Stimulated activated CD4-positive, alpha-beta T cell treated with anti-CD3 and anti-CD28 coated beads, Interleukin-4, amount 100 ng/mL, for 1 hour (primary cell): ENCODE measurements at places on chromosomes 3 and 15.

DNA sequence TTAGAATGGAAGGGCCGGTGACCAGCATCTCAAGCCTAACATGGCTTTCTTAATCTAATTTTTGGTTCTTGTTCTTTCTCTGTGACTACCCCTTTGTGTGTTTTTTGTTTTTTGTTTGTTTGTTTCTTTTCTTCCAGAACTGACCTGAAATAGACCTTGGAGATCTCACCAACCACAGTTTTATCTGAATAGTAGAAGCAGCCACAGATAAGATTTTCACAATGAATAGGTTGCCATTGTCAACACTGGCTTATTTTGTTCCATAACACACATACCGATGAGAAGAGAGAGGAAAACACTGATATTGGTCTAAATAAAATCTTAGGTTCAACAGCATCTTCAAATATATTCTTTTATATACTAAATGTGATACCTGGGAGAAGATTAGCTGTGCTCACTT is 11.5 kb downstream of the ILDR1 start:
- DNase-seq: no peak

DNA sequence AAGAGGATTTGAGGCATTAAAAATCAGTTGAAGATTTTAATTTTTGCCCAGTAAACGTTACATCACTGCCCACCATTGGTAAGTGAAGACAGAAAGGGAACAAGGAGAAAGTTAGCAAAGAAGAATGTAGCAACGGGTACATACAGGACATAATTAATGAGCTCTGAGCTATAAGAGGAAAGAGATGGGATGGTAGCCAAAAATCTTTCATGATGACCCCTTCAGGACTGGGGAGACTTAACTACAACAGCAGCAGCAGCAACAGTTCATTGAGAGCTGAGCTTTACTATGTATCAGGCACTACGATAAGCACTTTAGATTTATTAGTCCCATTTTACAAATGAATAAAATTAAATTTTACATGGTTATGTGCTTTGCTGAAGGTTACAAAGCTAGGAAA is 18.4 kb downstream of the EMC4 start:
- DNase-seq: no peak

GRCh38 chr3:190595807-190596206 is 81.9 kb downstream of the IL1RAP start:
- DNase-seq: no peak

DNA sequence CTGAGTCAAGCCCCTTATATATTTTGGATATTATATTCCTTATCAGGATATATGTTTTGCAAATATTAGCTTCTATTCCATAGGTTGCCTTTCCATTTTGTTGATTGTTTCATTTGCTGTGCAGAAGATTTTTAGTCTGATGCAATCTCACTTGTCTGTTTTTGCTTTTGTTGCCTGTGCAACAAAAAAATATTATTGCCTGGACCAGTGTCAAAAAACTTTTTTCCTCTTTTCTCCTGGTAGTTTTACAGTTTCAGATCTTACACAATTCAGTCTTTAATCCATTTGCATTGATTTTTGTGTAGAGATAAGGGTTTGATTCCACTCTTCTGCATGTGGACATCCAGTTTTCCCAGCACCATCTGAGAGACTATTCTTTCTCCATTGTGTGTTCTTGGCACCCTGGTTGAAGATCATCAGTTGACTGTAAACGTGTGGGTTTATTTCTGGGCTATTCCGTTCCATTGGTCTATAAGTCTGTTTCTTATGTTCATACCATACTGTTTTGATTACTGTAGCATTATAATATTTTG is 228.9 kb upstream of the NR2E3 start:
- DNase-seq: no peak

GRCh38 chr3:53168175-53168923 is 7.3 kb downstream of the PRKCD start:
- no peak for DNase-seq

- DNase-seq: no peak
Measured at GRCh38 chr3:151058740-151059139, 26.7 kb upstream of the MED12L start.

- no peak for DNase-seq
Measured at GRCh38 chr15:67107014-67107812, 41.8 kb downstream of the SMAD3 start.

DNA sequence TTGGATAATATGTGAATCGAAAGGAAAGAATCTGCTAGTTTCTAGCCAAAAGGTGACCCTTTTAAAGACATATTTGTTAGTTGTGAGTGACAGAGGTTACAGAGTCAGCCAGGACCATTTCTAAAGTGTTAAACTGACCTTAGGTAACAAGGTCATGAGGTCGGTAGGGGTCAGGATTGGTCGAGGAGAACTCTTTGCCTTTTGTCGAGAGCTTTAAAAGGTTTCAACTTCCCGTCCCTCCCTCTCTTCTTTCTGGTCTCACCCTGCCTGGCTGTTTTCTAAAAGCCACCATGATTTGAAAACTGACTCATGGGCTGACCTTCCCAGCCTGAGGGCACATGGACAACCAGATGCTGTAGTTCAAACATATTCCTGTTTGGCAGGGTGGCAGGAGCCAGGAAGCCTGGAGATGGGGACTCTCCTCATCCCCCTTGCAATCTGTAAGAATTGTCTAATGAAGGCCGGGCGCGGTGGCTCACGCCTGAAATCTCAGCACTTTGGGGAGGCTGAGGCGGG is 25.8 kb upstream of the PRTG start:
- no peak for DNase-seq

DNA sequence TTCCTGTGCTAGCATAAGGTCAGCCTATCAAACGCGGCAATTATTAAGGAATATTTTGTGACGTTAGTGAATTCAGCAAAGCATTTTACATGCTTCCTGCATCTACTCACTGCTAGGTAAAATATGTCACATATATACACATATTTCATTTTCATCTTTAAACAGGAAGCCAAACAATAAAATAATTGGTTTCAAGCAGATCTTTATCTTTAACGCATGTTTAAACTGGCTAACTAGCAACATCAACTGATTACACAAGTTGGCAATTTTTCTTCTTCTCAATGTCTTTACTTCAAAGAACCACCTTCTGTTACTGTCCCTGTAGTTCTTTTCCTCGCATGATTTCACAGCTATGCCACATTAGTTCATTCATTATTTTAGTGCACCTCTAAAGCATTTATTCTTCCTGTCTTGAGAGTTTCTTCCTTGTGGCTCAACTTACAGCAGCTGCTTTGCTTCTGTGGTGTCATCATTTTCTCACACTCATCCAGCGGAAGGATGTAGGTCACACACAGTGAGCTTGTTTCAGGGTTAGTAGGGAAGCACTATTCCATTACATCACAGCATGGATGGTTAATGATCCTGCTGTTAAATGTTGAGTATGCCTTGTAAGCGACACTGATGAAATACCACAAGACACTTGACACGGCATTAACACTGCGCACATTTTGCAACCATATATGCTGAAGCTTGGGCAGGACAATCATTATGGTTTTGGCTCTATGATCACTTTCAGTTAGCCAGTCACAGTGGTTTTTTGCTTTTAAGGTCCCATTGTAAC is 2.3 kb upstream of the BCHE start:
- no peak for DNase-seq

GRCh38 chr3:19471138-19471537 is 322.8 kb downstream of the KCNH8 start:
- no peak for DNase-seq

GRCh38 chr3:41102750-41103149 is 96.6 kb upstream of the CTNNB1 start:
- DNase-seq: no peak

DNA sequence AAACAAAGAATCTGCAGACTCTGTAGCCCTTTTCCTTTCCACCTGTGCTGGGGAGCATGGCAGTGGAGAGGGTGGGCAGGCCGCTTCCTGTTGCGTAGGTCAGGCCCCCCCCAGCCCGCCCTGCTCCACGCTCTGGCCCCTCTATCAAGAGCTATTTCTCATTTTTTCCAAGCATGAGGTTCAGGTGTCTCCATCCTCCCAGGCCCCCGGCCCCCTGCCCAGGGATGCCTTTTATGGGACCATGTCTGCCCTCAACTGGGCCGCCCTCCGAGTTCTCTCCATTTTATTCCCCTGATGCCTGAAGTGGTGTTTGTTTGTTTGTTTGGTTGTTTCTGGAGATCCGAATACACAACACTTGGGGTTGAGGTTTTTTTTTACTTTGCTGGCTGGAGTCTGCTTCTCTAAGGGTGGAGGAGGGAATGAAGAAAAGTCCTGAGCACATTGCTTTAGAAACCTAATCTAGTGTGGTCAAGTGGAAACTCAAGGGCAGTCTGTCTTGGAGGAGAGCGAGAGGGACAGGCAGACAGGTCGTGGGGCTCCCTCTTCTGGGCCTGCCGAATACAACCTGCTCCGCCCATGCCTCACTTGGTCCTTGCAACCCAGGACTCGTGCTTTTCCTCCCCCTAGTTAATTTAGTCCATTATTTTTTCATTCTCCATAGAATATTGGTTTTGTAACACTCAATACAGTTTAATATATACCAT is 176.5 kb upstream of the LYSMD4 start:
- DNase-seq: no peak

- DNase-seq: no peak
Measured at GRCh38 chr3:125220183-125220582, 7.6 kb upstream of the SLC12A8 start.

- DNase-seq: no peak
Measured at GRCh38 chr3:129604767-129605166, 1.7 kb downstream of the PLXND1 start.

- no peak for DNase-seq
Measured at GRCh38 chr3:97488741-97489140, 275.8 kb upstream of the ARL6 start.

- DNase-seq: no peak
Measured at GRCh38 chr15:43412096-43412495, 41.2 kb downstream of the TUBGCP4 start.

- no peak for DNase-seq
Measured at GRCh38 chr3:64748244-64748904, 60.6 kb upstream of the ADAMTS9 start.

DNA sequence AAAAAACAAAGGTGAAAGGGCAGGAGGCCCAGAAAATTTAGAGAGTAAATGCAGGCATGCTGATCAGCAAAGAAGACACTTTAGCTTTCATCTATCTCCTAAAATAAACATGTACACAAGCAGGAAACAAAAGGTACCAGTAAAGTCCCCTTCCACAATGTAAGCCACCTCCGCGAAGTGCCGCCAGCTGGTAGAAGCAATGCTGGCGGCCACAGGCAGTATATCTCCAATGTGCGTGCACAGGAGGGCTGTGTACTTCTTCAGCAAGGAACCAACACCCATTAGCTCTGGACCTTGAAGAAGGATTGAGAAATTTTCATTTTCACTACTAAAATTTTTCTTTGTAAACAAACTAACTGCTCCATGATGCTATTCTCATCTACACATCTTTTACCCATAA is 75.4 kb downstream of the HERC2 start:
- no peak for DNase-seq

- DNase-seq: no peak
Measured at GRCh38 chr3:186220365-186220764, 111.5 kb upstream of the ETV5 start.

DNA sequence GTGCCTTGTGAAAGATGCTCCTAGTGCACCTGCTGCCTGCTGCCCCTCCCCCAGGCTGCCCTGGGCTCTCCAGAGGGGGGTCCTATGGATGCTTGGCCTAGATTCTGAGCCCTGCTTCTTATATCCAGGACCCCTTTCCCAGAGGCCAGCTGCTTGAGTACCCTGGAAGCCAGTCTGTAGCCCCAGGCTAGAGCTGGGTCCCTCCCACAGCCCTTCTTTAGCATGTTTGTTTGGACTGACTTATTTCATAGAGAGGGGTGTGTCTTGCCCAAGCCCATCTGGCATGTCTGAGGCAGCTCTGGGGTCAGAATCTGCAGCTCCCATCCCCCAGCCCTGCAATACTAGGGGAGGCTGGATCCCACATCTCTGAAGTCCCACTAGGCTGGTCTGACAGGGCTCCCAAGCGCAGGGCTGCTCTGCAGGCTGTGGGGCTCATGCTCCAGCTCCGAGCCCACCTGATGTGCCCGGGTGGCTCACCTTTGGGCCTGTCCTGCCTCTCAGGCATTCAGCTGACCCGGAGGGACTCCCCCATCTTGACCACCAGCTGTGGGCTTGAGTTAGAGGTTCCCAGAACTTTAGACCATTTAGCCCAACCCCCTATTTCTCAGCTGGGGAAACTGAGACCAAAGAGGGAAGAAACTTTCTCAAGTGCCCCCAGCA is 3.1 kb downstream of the CHRNB4 start:
- no peak for DNase-seq

DNA sequence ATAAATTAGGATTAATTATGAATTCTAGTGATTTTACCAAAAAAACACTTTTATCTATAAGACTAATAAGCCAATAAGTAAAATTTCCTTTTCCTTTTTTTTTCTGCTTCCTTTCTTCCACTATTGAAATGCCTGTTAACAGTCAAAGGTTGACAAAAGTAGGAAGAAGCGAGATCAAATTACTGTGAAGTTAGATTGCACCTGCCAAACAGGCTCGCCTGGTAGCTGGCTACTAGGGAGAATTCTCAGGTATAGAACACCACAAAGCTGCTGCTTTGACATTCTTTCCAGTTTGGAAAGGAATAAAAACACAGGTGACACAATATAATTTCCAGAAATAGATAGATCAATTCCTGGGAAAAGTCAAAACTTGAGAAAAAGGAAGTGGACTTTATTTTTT is 749.0 kb downstream of the NSUN3 start:
- DNase-seq: no peak

GRCh38 chr15:52030010-52030409 is 11.0 kb downstream of the MAPK6 start:
- DNase-seq: no peak

DNA sequence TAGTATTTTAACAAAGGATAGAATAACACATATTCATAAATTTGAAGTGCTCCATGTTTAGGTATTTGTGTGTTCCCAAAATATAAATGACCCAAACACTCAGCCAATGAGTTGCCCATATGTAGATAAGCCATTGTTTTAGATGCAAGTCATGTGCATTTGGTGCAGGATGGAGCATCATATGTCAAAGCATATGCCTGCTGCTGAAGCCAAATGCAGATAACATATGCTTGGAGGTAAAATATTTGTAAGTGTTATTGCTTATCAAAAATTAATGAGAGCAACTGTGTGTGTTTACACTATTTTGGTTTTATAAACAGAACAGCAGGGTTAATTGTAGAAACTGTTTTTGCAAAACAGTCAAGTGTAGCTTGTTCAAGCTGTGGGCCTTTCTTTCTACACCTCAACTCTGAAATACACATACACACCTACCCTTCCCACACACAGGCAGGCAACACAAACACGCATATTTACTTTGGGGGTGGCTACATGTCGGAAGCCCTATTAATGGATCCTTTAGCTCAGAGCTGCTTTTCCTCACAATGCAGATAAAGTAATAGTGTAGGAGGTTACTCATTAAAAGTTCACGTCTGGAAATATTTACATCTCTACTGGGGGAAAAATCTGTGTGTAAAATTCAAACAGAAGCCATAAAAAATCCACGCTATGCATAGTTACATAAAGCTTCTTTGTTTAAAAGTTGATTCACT is 521.4 kb downstream of the ZNF385D start:
- no peak for DNase-seq

- DNase-seq: no peak
Measured at GRCh38 chr3:57682284-57682683, 10.6 kb downstream of the DENND6A start.

DNA sequence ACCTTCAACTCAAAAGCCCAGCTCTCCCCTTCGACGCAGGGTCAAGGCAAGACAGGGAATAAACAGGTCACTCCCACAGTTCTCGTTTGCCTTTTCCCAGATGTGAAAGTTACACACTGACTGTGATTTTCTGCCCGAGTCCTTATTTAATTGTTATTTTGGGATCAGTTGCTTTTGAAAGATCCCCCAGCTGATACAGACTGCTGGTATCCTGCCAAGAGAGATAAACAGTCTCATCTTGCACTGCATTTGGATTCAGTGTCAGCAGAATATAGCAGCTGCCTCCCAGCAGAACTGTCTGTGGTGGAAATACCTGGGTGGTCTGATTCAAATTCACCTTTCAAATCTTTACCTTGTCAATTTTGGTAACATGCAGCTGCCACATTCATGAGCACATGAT is 56.0 kb upstream of the FAM3D start:
- DNase-seq: no peak
